ENCODE measurements at places on chromosomes 3 and 15.

DNA sequence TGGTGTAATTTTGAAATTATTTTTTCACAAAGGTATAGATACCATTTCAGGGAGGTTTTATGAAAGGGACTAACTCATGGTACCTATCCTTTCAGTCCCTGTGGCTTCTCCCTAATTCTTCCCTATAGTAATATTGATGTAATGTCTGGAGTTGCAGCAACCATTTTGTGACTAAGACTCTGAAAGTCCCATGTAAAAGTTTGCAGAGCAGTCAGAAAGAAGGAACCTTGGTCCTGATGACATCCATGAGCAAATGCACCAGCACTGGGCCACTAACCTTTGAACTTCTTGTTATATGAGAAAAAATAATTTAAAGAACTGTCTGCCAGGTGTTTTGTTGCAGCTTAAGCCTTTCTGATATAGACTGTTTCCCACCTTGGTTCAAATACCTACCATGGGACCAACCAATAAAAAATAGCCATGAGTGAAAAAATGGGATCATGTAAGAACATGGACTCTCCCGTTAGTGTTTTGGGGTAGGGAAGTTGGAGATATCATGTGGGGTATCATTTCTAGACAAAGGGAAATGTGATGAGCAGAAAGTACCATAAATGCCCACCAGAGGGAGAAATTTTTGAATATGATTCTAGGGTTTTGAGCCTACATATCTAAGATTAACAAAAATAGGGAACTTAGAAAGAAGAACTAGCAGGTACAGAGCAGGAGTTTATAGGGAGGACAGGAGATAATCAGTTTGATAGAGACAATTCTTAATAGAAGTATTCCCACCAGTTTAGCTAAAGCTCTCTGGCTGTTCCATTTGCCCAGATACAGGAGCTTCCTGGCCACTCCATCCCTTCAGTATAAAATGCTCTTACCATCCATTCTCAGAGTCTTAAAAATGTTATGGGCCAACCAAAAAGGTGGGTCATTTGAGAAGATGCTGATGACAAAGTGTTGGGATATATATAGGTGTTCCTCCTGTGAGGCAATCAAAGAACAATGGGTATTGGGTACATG, 3.4 kb upstream of the CPOX start:
- peak; percentile 0 for DNase-seq

DNA sequence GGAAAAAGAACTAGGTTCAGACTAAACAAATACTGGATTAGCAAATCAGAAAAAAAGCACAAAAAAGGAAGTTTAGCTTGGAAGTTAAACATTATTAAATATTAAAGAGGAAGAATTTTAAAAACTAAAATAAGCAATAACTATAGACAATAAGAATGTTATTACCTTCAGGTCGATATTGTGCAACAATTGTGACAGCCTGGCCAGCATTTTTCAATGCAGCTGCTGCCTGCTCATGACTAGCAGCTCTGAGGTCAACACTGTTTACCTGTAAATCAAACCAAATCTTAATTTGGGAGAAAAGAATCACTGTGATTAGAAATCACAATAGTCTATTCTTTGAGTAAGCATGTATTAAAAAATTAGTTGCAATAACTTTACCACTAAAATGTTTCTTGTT, 75.1 kb upstream of the MELTF start:
- DNase-seq = no peak

- no peak for DNase-seq
Measured at GRCh38 chr15:94255540-94255939, 24.2 kb downstream of the MCTP2 start.

- DNase-seq = no peak
Measured at GRCh38 chr3:30241721-30242120, 364.7 kb upstream of the TGFBR2 start.

DNA sequence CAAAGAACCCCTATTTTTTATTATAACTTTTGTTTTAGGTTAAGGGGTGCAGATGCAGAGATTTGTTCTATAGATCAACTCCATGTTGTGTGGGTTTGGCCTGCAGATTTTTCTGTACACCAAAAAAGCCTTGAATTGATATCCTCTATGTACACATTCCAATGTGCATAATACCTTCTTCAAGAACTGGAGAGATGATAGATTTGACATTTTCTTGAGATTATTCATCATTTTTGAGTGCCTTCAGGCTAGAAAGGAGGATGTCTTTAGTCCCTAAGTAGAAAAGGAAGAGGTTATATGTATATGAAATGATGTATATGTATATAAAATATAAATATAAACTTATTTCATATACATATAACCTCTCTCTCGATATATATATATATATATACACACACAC, 1190.0 kb upstream of the ALCAM start:
- no peak for DNase-seq

DNA sequence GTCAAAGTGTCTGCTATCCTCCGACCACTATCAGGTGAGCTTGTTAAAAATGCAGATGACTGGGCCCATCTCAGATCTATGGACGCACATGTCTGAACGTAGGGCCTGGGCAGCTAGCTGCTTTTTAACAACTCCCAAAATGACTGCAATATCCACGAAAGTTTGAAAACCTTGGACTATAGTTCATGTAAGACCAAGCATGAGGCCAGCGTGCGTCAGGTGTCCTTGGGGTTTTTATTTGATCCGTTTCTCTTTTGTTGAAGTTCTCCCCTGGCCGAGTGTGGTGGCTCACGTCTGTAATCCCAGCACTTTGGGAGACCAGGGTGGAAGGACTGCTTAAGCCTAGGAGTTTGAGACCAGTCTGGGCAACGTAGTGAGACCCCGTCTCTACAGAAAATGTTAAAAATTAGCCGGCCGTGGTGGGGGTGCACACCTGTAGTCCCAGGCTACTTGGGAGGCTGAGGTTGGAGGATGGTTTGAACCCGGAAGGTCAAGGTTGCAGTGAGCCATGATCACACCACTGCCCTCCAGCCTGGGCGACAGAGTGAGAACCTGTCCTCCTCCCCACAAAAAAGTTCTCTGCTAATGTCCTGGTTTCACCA, 9.5 kb downstream of the SLC51A start:
- no peak for DNase-seq

DNA sequence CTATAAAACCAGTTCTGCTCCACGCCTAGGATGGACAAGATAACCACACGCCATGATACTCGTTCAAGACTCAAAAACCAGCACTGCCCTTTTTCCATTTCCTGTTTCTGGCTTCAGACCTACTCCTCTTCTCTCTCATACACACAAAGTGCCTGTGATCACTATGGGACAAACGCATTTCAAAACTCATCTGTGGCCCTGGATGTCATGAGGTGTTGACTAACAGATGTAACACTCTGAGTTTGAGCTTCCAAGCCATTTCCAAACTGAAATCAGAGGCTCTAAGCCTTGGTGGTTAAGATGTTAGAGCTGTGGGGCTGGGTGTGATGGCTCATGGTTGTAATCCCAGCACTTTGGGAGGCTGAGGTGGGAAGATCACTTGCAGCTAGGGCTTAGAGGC, 55.7 kb upstream of the LMOD3 start:
- no peak for DNase-seq

GRCh38 chr3:64088408-64089205, 65.3 kb upstream of the PSMD6 start:
- DNase-seq = no peak

DNA sequence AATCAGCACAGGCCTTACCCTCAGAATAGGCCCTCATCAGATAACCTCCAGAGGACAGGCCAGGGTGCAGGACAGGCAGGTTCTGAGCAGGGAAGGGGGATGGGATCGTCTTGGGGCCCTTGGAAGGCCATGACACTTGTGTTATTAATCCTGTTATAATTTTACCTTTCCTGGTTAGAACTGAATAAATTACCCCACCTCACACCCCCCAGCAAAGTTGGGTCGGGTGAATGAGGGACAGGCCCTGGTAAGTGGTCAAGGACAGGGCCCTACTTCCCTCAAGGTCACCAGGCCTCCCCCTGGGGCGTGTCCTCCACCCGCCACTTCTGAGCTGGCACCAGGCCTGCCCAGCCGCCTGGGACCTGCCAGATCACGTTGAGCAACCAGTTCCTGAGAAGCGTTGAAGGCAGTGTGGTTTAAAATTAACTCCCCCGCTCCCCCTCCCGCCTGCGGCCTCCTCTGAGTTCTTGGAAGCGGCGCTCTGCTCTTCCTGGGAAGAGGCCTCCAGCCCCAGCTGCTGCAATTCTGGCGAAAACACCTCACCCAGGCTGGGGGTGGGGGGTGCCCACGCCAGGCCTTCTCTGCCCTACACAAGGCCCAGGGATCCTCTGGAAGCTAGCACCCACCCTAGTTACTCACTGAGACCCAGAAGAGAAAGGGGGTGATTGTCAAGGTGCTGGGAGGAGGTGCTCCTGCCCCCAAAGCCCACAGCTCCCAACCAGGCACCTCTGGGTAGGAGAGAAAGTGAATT, 10.6 kb downstream of the CISH start:
- peak; percentile 18 for DNase-seq

DNA sequence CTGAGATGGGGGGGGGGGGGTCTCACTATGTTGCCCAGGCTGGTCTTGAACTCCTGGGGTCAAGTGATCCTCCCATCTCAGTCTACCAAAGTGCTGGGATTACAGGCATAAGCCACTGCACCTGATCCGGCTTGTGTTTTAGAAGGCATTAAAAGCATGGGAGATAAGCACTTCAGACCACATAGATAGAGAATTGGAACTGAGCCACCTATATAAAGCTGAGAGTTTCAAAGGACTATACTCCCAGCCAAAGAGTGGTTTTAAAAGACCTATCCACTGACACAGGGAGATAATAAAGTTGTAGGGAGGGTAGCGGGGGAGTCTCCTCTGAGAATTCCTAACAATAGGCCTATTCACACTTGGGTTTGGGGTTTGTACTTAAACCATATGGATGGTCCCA, 34.8 kb downstream of the DENND4A start:
- DNase-seq = no peak

DNA sequence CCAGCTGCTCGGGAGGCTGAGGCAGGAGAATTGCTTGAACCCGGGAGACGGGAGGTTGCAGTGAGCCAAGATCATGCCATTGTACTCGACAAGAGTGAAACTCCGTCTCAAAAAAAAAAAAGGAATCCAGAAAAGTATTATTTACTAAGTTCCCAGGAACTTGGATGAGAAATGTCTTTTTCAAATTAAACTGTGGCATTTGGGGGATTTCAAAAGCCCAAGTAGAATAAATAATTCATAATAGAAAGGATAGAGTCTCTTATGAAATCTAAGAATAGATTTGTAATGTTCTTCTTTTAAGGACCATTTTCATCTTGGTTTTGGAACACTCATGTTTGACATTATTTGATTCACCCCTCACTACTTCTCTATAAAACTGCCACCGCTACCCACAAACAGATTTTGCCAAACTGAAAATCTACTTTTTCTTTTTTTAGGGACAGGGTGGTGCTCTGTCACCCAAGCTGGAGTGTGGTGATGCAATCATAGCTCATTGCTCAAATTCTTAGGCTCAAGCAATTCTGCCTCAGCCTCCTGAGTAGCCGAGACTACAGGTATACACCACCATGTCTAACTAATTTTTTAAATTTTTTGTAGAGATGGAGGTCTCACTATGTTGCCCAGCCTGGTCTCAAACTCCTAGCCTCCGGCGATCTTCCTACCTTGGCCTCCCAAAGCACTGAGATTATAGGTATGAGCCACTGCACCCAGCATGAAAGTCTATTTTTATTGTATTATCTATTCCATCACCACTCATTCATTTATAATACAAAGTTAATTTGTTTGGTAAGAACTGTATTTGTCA, 99.3 kb downstream of the SENP2 start:
- DNase-seq = no peak

DNA sequence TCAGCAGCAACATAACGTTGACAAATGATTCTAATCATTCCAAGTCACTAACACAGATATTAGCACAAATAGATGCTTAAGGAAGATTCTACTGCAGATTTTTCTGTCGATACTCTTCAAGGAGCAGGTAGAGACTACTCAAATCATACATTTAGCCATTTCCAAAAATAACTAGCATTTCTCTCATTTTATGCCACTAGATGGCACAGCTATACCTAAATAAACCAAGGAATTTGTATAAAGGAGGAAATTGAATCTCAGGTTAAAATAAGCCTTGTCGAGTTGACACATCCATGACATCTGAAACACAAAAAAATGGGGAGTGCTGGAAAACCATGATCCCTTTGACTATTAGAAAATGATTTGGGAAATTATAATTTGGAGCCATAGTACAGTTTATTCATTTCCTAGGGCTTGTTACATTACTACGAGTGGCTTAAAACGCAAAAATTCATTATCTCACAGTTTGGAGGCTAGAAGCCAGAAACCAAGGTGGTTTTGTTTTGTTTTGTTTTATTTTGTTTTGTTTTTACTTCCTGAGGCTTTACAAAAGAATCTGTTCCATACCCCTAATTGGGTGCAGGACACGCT, 59.5 kb upstream of the STRIT1 start:
- DNase-seq = peak; percentile 48

DNA sequence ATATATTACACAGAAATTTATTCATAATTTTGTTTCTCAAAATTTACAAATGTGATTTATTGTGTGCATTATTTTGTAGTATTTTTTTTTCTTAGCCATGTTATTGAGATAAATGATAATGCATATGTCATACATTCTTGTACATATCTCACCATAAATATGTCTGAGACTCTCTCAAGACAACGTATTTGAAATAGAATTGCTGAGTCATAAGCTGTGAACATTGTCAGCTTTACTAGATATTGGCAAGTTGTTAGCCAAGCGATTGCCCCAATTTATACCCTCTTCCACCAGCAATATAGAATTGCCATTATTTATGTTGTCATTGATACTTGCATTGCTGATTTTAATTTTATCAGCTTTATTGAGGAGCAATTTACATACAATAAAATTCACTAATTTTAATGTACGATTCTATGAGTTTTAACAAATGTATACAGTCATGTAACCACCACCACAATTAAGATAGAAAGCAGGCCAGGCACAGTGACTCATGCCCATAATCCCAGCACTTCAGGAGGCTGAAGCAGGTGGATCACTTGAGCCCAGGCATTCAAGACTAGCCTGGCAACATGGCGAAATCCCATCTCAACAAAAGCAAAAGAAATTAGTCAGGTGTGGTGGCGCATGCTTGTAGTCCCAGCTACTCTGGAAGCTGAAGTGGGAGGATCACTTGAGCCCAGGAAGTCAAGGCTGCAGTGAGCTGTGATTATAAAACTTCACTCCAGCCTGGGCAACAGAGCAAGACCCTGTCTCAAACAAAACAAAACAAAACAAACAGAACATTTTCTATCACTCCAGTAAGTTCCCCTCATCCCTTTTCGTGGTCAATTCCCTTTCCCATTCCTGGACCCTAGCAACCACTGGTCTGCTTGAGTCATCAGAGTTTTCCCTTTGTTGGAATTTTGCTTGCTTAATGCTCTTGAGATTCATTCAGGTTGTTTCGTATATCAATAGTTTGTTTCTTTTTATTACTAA, 373.1 kb downstream of the MFSD1 start:
- DNase-seq = no peak

GRCh38 chr3:183428447-183429211, at the start of gene MCF2L2:
Gene MCF2L2, minus strand, starts transcription at chr3:183428619. Its CDS starts 642 bp downstream, at chr3:183427977.
- peak; percentile 82 for DNase-seq

- no peak for DNase-seq
Measured at GRCh38 chr3:31840252-31840651, 140.8 kb downstream of the OSBPL10 start.

GRCh38 chr3:102206511-102207031, 228.2 kb upstream of the ZPLD1 start:
- no peak for DNase-seq
